ENCODE measurements at places on chromosomes 7 and 10. TPM values are rescaled to one million over a fixed set of nuclear protein-coding genes. Genes with fewer than 3 reads are reported as not detected.

MOGAT3 gene
- total RNA-seq = not detected

GRCh38 chr7:1608318-1608717, 38.5 kb upstream of the PSMG3 start:
- no peaks in the 10 kb centered on the region for H3K36me3 ChIP-seq
- H3K27me3 ChIP-seq = peaks cover 9% of the 10 kb centered on the region
- H3K4me1 ChIP-seq = no peaks in the 10 kb centered on the region
- no peak overlapping the region for H3K4me3 ChIP-seq

CPA2 gene
- not detected for total RNA-seq

GRCh38 chr10:112335868-112336265, 38.0 kb upstream of the ACSL5 start:
- H3K27ac ChIP-seq = no peak overlapping the region
- no peaks in the 10 kb centered on the region for H3K36me3 ChIP-seq
- no peaks in the 10 kb centered on the region for H3K4me1 ChIP-seq
- DNase-seq = no peak
- H3K4me3 ChIP-seq = no peak overlapping the region
- no peaks in the 10 kb centered on the region for H3K27me3 ChIP-seq

GRCh38 chr7:54342458-54342857, 199.7 kb upstream of the VSTM2A start:
- no peaks in the 10 kb centered on the region for H3K36me3 ChIP-seq
- no peak overlapping the region for H3K27ac ChIP-seq
- no peaks in the 10 kb centered on the region for H3K27me3 ChIP-seq
- no peak for DNase-seq
- H3K4me1 ChIP-seq = no peaks in the 10 kb centered on the region

GRCh38 chr10:34137201-34137600, 677.9 kb downstream of the PARD3 start:
- no peak for DNase-seq
- H3K27ac ChIP-seq = no peak overlapping the region
- no peak overlapping the region for H3K4me3 ChIP-seq
- peaks cover 2% of the 10 kb centered on the region for H3K4me1 ChIP-seq

DNA sequence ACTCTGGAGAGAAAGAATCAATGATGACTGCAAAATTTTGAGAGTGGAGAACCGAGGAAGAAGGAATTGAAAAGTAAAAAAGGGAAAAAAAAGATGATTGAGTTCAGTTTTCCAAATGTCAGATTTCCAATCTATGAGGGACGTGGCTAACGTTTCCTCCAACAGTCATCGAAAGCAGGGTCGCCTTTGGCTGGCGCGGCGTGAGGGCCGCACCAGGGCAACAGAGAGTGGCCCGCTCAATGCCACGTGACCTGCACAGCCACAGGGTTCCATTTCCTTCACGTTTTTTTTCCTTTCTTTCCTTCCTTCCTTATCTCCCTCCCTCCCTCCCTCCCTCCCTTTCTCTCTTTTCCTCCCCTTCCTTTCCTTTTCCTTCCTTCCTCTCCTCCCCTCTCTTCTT, 101.9 kb downstream of the WDR37 start:
- no peak overlapping the region for H3K4me3 ChIP-seq
- no peaks in the 10 kb centered on the region for H3K27me3 ChIP-seq
- no peak for DNase-seq

- H3K36me3 ChIP-seq = peaks cover 16% of the 10 kb centered on the region
- no peaks in the 10 kb centered on the region for H3K4me1 ChIP-seq
- DNase-seq = no peak
- H3K27me3 ChIP-seq = no peaks in the 10 kb centered on the region
These were observed 105.0 kb downstream of the TRIM24 start for GRCh38 chr7:138565071-138565450.

C7orf33 gene
- not detected for total RNA-seq

GRCh38 chr10:69261184-69261583, 17.1 kb upstream of the HK1 start:
- no peaks in the 10 kb centered on the region for H3K27me3 ChIP-seq
- no peak for DNase-seq
- no peak overlapping the region for H3K4me3 ChIP-seq
- no peaks in the 10 kb centered on the region for H3K4me1 ChIP-seq
- no peak overlapping the region for H3K27ac ChIP-seq

RSPH10B gene
- not detected for total RNA-seq

DNA sequence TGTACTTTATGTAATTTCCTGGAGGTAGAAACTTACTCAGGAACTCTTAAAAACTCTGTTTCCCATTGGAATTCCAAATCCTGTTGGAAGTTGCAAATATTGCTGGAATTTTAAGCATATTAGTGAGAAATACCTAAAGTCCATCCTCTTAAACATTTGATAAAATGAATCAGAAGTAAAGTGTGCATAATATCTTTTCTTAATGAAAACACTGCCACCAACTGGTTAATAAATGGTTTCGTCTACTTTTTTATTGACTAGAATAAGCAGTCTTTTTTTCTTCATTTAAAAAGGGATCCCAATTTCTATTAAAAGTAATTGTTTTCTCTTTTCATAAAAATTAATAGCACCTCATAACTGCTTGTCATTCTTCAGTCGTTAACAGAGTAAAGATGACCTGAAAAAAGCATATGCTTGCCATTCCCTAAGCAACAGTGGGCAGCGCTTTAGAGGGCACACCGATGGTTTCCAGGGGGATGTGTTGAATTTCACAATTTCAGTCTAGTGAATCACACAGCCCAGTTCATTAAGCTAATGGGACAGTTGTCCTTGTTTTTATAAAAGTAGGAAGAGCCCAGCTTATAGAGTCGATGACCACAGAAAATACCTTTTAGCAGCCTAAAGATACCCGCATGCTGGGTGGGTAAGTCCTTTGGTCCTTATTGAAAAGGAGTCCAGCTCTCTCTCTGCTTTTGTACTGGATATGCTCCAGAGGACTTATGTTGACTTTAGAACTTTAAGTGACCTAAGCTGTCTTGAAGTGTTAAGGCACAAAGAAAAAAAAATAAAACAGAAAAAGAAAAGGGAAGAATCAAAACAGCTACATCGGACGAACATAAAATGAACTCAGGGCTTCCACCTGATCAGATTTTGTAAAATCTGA, 28.5 kb downstream of the NPS start:
- no peaks in the 10 kb centered on the region for H3K27me3 ChIP-seq
- peaks cover 8% of the 10 kb centered on the region for H3K4me1 ChIP-seq

- DNase-seq = no peak
- H3K27me3 ChIP-seq = no peaks in the 10 kb centered on the region
These were observed 8.1 kb downstream of the SRGN start for GRCh38 chr10:69096045-69096444.

DNA sequence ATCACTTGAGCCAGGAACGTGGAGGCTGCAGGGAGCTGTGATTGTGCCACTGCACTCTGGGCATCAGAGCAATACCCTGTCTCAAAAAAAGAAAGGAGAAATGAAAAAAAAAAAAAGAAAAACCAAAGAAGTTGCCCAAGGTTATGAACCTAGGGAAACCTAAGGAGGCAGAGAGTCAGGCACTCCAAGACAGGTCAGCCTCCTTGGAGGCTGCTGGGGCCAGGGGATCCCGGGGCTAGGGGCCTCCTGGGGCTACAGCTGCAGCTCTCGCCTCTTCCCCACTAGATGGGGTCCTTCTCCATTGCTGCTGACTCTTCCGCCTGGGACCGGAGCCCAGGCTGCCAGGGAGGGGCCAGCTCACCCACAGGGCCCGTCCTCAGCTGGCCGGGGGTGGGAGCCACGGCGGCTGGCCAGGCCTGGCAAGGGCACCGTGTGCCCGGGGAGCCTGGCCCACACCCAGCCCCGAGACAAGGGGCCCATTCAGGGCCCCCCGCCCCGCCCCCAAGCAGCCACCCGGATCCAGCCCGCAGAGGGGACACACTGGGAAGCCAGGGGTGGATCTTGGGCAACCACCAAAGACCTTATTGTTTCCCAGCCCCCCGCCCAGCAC, 1.7 kb upstream of the SPACDR start:
- peak overlapping the region; percentile 21 for H3K4me3 ChIP-seq
- H3K27ac ChIP-seq = peak overlapping the region; percentile 71
- no peaks in the 10 kb centered on the region for H3K27me3 ChIP-seq
- peak; percentile 92 for DNase-seq
- H3K36me3 ChIP-seq = no peaks in the 10 kb centered on the region

GRCh38 chr7:130925136-130925794, 191.3 kb upstream of the KLF14 start:
- no peak overlapping the region for H3K4me3 ChIP-seq
- H3K27ac ChIP-seq = no peak overlapping the region
- H3K36me3 ChIP-seq = no peaks in the 10 kb centered on the region
- no peak for DNase-seq
- H3K4me1 ChIP-seq = no peaks in the 10 kb centered on the region
- no peaks in the 10 kb centered on the region for H3K27me3 ChIP-seq

FAM25A gene
- not detected for total RNA-seq

- no peak overlapping the region for H3K27ac ChIP-seq
- no peak overlapping the region for H3K4me3 ChIP-seq
- no peaks in the 10 kb centered on the region for H3K27me3 ChIP-seq
- H3K36me3 ChIP-seq = no peaks in the 10 kb centered on the region
- no peak for DNase-seq
- no peaks in the 10 kb centered on the region for H3K4me1 ChIP-seq
These were observed 21.6 kb upstream of the OTUD1 start for GRCh38 chr10:23417254-23417653.

PDLIM1 gene
- 27.8 TPM for total RNA-seq

DNA sequence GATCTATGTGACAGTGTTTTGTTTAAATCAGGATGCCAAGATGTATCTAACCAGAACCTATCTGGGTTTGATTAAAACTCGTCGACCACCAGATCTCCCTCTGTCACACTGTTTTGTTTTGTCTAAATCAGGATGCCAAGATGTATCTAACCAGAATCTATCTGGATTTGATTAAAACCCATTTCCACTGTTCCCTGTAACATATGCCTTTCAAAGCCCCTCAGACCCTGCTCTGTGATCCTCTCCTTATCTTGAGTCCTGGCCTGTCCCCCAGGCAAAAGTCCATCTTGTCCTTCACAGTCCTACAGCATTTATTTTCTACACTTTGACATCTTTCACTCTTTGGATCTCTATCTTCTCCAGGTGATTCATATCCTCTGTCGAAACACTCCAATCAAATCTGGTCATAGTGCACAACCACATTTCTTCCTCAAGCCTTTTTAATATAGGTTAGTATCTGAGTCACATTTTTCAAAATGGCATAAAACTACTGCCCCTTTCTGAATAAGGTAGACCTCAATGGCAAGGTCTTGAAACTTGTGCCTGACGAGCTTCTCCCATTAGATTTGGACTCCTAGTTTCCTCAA, 32.5 kb downstream of the ERLIN1 start:
- DNase-seq = no peak
- no peak overlapping the region for H3K27ac ChIP-seq
- H3K4me3 ChIP-seq = no peak overlapping the region
- no peaks in the 10 kb centered on the region for H3K4me1 ChIP-seq
- H3K36me3 ChIP-seq = peaks cover 74% of the 10 kb centered on the region
- no peaks in the 10 kb centered on the region for H3K27me3 ChIP-seq

DNA sequence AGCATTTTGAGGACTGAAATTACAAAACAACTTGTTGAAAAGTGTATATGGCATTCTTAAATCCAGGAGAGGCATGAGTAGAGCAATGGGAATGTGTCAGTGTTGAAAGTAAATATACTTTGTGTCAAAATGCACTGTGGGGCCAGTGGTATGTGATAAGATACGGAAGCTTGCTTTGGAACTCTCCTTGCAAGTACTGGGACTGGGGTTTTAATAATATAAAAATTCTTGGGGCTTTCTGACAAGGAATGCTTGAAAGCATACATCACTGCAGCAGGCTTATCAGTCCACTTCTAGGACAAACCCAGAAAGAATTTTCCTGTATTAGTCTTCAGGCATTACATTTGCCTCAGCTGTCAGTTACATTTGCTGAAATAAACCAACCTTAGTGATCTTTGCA, 472.8 kb upstream of the FZD8 start:
- no peak overlapping the region for H3K4me3 ChIP-seq
- no peak overlapping the region for H3K27ac ChIP-seq
- no peaks in the 10 kb centered on the region for H3K36me3 ChIP-seq
- peaks cover 48% of the 10 kb centered on the region for H3K4me1 ChIP-seq
- H3K27me3 ChIP-seq = no peaks in the 10 kb centered on the region
- no peak for DNase-seq

FLNC gene
- 95.3 TPM for total RNA-seq

PRLHR gene
- not detected for total RNA-seq

DNA sequence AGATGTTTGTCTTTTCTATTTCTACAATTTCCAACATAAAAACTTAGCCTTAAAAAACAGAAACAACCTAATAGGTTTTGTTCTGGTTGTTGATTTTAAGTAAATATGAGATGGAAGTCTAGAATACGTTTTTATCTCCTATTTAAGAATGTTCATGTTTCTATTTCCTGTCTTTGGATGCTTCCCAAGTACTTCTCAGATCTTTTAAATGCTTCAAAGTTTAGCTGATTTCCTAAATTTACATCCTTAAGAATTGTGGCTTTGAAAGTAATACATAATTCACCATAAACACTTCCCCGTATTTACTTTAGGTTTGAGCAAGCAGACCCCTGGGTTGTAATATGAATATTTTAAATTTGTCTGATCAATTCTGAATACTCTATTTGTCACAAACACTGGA, 70.5 kb downstream of the RAPGEF5 start:
- no peaks in the 10 kb centered on the region for H3K36me3 ChIP-seq
- DNase-seq = no peak
- no peaks in the 10 kb centered on the region for H3K27me3 ChIP-seq
- H3K27ac ChIP-seq = no peak overlapping the region

TAS2R38 gene
- total RNA-seq = not detected

- H3K36me3 ChIP-seq = no peaks in the 10 kb centered on the region
- peaks cover 7% of the 10 kb centered on the region for H3K4me1 ChIP-seq
- H3K27me3 ChIP-seq = no peaks in the 10 kb centered on the region
- DNase-seq = peak; percentile 83
These were observed 148.9 kb downstream of the PARD3 start for GRCh38 chr10:34666008-34666704.

- H3K4me3 ChIP-seq = peak overlapping the region; percentile 49
- no peak for DNase-seq
- H3K4me1 ChIP-seq = peaks cover 13% of the 10 kb centered on the region
These were observed 191.0 kb downstream of the LSM5 start for GRCh38 chr7:32299133-32299702.

GRCh38 chr10:88062798-88063472, 199.5 kb downstream of the PTEN start:
- H3K4me3 ChIP-seq = no peak overlapping the region
- H3K27me3 ChIP-seq = no peaks in the 10 kb centered on the region
- H3K27ac ChIP-seq = peak overlapping the region; percentile 12
- H3K4me1 ChIP-seq = peaks cover 32% of the 10 kb centered on the region

ADGRA1 gene
- total RNA-seq = under 0.01 TPM

CYP2E1 gene
- total RNA-seq = 7.2 TPM

GNAT3 gene
- not detected for total RNA-seq

DNA sequence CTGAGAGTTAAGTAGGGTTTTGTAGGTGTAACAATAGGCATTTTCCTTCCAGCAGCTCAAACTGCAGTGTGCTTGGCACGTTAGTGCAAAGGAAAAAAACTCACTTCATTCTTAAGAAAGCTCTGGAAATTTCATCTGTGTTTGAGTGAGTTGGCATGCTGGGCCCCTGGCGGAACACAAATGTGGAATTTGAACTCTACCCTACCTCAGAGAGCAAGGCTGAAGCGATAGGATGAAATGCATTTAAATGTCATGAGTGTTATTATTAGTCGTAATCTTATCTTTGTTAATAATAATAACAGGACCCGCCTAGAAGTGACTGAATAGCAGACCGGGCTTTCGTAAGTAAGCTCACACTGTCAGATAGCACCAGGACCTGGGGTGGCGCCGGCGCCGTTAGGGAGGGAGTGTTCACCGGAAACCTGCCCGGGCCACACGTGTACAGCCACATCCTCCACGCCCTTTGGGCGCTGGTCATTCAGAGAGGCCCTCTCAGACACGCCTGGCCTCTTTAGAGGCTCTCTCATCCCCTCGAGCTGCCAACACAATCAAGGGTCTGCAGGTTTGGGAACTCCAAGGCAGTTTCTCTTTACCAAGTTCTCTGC, 63.5 kb downstream of the GRK5 start:
- DNase-seq = no peak
- H3K27me3 ChIP-seq = no peaks in the 10 kb centered on the region
- H3K27ac ChIP-seq = peak overlapping the region; percentile 62
- no peak overlapping the region for H3K4me3 ChIP-seq
